ENCODE measurements at places on chromosomes 4 and X.

DNA sequence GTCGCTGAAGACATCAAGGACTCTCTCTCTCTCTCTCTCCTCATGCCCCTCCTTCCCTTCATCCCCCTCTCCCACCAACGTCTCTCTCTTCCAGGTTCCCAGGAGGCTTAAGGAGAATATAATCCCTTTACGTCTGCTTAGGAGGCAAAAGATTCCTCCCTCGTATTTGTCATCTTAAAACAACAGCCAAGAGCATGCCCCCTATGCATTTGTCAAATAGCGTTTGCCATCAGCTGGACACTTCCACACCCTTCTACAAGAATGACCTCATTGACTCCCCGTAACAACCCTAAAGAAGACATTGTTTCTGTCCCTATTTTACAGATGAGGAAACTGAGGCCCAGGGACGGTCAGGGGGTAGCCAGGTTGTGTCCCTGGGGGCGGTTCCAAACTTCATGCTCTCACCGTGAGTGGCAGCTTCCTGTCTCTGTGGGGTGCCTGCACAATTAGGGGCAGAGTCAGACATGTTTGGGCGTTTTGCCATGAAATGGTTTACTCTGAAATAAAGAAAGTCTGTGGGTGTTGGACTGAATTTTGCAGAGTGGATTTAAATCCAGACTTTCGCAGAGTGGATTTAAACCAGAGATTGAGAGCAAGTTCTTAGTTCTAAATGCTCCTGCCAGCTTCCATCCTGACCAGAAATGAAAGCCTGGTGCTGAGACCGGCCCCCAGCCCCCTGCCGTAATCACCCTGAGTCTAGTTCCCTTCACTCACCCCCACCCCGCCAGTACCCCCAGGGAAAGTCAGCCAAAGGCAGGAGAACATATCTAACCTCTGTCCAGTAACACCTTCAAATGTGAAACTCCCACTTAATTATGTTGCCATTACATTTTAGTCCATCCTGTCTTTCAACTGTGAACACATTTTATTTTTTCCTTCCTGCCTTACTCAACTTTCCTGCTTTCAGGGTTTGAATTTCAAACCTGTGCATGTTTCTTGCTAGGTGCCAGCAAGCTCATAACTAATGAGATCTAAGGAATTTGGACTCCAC lies 44.3 kb upstream of the TBL1X start:
- DNase-seq: no peak

GRCh38 chr4:3497095-3497494 lies 34.0 kb downstream of the DOK7 start:
- no peak for DNase-seq

- DNase-seq: no peak
Observed at GRCh38 chr4:113179996-113180395, 130.5 kb downstream of the ANK2 start.

- no peak for DNase-seq
Observed at GRCh38 chrX:5726224-5726623, 502.4 kb downstream of the NLGN4X start.

All from K562 (cell line).